NCI-H1694 treated with DMSO at 0.1 percent for 48 hours (cell line): ENCODE measurements at places on chromosomes 2 and 18.

GRCh38 chr2:10453905-10454298, 5.8 kb upstream of the ODC1 start:
- DNase-seq = no peak

- peak; percentile 60 for DNase-seq
Observed at GRCh38 chr2:197453914-197454398, 604 bp downstream of the COQ10B start.

- DNase-seq = no peak
Observed at GRCh38 chr2:138329591-138329990, 172.0 kb upstream of the SPOPL start.

GRCh38 chr18:36543991-36544725, 246.6 kb downstream of the FHOD3 start:
- peak; percentile 37 for DNase-seq

DNA sequence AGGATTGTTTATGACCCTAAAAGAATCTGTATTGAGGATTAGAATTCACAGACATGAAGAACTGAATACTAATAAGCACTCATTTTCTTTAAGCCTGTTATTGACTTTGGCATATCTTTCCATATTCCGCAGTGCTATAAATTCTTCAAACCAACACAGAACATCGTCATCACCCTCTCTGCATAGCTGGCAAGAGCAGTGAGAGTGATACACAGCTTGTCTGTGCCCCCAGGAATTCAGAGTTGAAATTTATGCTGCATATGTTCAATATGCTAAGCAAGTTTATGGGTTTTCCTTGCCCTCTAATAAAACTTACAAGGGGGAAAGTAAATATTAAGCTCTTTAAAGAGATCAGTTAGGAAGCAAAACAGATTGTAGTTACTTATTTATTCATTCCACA, 32.7 kb downstream of the CTLA4 start:
- no peak for DNase-seq

DNA sequence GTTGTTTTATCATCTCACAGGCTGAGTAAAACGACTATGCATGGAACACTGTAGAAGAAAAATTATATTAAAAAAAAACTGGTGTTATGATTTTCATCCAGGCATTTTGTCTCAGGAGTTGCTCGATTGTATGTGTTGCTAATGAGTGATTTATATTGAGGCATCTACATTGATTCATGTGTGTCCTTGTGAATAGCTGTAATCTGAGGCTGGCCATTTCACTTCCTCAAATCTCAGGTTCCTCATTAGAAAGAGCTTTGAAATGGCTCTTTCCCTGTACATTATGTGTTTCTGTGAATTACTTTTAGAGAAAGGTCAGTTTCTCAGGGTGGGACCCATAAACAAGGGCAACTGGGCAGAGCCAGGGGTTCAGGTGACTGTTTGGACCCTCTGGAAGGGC, 2.3 kb downstream of the IL18R1 start:
- DNase-seq = no peak

- no peak for DNase-seq
Observed at GRCh38 chr2:194815475-194815874, 841.6 kb upstream of the SLC39A10 start.

DNA sequence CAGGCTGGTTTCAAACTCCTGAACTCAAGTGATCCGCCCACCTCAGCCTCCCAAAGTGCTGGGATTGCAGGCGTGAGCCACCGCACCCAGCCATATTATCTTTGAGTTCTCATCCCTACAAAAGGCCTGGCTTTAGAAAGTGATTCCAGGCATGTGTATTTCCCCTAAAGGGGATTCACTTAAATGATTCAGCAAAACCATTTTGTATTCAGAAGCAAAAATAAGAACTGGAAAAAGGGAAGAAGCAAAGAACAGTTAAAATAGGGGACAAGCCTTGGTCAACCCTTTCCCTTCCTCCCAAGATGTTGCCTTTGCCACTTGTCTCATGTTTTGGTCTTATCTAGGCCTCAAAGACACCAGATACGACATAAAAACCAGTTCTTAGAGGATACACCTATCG, 10.5 kb downstream of the TM4SF20 start:
- DNase-seq = no peak

GRCh38 chr2:196160101-196160500, 11.3 kb downstream of the STK17B start:
- peak; percentile 15 for DNase-seq

DNA sequence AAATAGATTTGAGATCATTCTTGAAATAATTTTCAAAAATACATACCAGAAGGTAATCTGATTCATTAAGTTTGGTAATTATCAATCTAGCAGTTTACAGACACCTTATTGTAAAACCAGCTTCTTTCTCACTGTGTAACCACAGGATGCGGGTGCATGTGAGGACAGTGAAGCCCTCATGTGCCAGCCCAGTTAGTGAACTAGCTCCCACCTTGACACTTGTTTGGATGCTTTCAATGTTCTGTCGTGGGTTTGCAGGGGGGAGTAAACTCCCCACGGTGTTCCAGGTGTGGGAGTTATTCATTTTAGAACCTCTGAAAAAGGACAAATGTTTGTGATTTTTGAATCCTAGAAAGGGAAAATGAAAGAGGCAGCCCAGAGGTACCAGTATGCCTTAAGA, 59.0 kb downstream of the WDSUB1 start:
- no peak for DNase-seq

DNA sequence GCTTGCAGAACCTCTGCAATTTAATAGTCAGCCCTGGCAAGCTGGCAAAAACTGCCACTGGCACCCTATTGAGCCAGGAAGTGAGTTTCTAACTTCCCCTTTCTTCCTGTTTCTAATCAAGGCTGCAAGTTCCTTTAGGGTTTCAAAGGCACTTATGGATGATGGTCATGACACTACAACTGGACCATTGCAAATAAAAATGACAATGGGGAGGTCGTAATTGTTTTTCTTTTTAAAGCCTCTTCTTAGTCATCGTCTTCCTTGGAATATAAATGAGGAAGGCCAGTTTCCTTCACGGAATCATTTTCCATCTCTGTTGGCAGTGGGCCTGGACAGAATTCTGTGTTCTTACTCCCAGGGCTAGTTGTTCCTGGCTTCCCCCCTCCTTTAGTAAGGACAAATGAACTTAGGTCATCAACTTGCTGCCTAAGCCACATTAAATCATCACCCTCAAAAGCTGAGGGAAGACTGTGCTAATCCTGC, 35.8 kb downstream of the SH3RF3 start:
- no peak for DNase-seq

GRCh38 chr2:67600946-67601345, 203.8 kb downstream of the ETAA1 start:
- no peak for DNase-seq

- no peak for DNase-seq
Observed at GRCh38 chr2:105187531-105187930, 54.0 kb upstream of the GPR45 start.

DNA sequence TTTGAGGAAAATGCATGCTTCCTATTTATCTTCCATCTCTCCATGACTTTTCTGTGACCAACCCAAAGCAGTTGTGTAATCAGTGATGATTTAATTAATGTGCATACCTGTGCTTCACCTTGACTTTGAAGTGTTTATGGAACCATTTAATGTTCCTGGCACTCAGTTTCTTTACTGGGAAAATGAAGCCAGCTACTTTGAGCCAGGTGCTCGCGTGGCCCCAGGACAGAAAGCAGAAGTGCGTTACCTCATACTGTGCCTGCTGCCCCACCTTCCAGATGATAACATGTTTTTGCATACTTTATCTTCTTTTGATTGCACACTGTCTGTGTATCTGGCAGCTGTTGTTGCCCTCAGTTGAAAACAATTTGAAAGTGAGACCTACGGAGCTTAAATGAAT, 61.3 kb downstream of the PMAIP1 start:
- DNase-seq = no peak

DNA sequence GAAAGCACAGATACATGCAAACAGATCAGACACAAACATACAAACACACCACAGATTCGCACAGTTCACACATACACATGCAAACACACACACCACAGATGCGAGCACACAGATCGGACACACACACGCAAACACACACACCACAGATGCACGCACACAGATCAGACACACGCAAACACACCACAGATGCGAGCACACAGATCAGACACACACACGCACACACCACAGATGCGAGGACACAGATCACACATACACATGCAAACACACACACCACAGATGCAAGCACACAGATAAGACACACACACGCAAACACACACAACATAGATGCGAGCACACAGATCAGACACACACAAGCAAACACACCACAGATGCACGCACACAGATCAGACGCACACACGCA, 149.0 kb downstream of the PXDN start:
- no peak for DNase-seq

GRCh38 chr2:26363323-26363722, 16.7 kb upstream of the ADGRF3 start:
- no peak for DNase-seq

DNA sequence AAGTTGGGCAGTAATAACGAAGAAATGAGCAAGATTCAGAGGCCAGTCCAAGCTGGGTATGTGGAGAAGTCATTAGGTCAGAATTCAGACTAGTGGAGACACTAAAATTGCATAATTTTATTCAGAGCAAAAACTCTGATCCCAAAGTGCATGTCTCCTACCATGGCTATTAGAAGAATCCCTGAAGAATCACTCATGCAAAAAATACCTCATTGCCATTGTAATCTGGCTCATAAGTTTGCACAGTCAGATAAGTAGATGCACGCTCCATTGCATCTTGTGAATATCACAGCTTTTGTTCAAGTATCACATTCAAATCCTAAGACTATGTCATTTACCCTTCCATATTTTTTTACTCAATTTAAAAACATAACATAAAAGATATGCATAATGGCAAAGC, 692.2 kb upstream of the KLHL29 start:
- DNase-seq = no peak

GRCh38 chr2:28926847-28927246, 32.4 kb downstream of the WDR43 start:
- no peak for DNase-seq

DNA sequence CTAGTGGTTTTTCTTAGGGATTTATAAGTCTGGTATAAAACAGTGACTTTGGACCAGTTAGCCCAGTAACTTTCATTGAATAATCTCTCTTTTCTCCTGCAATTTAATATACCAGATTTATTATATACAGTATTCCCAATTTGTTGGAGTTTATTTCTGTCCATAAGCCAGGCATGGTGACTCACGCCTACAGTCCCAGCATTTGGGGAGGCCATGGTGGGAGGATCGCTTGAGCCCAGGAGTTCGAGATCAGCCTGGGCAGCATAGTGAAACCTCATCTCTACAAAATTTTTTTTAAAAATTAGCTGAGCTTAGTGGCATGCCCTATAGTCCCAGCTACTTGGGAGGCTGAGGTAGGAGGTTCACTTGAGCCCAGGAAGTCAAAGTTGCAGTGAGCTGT, 26.7 kb downstream of the CNNM4 start:
- no peak for DNase-seq

DNA sequence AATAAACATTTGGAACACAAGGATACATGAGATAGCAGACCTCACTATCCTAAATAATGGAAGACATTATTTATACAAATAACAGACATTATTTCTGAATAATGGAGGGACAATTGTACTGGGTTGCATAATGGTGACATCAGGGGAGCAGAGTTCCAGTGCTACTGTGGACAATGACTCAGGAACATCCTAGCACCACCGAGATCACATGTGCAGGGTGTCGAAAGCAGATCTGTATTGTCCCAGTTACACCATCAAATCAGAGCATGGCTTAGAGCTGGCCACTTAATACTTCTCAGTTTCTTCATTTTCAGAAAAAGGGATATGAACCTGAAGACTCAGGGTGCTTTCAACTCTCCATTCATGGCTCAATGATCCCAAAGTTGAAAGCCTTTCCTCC, 249.1 kb upstream of the RBMS1 start:
- DNase-seq = no peak

- no peak for DNase-seq
Observed at GRCh38 chr2:197181491-197181890, 129.1 kb downstream of the ANKRD44 start.

GRCh38 chr2:179265082-179265510, 464 bp upstream of the SESTD1 start:
- no peak for DNase-seq

GRCh38 chr2:147232225-147232669, 612.6 kb upstream of the ACVR2A start:
- no peak for DNase-seq

DNA sequence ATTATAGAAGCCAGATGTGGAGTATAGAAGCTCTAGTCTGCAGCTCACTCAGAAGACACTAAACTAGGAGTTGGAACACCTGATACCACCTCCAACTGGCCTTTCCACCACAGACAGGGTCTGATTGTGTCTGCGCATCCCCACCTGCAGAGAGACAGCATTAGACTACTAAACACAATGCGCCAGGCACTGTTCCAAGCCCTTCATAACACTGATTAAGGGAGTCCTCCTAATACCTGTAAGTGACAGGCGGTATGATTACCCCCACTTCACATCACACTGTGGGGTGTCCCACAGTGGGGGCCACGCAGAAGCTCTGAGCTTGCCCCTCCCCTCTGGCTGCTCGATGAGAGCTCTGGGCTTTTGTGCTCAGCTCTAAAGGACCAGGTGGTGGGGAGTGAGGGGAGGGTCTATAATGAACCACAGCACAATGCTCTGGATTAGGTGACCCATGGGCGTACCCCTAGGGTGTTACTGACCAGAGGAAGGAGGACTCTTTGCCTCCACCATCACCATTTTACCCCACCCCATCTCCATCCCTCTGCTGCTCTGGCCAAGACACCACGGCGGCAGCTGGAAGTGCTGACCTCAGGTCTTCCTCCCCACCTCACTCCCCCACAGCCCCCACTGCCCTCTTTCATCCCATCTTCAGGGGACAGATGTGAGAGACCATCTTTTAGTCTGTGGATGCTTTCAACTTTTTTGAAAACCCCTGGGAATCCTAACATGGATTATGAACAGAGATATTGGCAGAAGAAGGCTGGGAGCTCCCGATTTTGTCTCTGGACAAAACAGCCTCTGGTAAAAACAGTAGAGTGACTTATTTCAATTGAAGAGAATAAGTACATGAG, 145.1 kb downstream of the GFPT1 start:
- DNase-seq = no peak

GRCh38 chr2:43899589-43899988, 60.8 kb downstream of the ABCG8 start:
- DNase-seq = no peak

DNA sequence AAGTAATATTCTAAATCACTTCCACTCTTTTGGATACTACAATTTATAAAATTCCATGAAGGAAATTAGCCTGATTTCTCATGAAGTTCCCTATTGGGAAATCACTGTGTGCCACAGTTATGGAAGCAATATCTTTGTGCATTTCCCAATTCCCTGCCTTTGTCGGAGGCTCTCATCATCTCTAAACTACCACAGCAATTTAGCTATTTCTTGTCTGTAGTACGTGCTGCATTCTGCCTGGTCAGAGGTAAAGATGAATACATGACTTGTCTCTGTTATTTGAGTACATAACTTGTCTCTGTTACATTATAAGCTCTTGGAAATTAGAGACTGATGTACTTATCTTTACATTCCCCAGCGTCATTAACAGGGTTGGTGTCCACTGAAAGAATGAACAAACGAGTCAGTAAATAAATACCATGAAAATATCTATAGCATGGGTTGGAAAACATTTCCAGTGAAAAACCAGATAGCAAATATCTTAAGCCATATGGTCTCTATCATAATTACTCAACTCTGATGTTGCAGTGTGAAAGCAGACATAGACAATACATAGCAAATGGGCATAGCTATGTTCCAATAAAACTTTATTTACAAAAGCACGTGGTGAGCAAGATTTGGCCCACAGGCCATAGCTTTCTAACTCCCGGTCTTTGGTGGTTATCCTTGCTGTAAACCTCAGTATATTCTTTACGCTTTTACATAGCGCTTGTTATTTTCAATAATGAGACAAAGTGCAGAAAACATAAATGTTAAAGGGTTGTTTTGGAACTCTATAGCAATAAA, 78.8 kb downstream of the BCL2 start:
- DNase-seq = no peak
